ENCODE measurements at places on chromosomes 3 and 15.

DNA sequence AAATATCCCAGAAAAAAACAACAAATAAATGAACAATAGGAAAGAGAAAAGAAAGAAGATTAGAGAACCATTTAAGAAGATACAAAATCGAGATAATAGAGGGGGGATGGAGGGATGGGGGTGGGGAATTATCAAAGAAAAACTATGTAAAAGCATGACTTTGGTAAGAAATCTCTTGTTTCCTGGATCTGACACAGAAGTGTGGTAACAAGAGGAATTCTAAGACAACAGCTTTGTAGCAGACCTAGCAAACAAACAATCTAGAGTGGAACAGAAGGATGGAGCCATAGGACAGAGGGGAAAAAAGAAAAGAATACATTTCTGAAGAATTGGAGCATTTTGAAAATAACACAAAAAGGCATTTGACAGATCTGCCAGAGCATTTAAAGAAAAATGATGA lies 49.3 kb upstream of the HEG1 start:
- no peak for DNase-seq

GRCh38 chr3:179703816-179704215 lies 51.0 kb downstream of the USP13 start:
- DNase-seq, result no peak

DNA sequence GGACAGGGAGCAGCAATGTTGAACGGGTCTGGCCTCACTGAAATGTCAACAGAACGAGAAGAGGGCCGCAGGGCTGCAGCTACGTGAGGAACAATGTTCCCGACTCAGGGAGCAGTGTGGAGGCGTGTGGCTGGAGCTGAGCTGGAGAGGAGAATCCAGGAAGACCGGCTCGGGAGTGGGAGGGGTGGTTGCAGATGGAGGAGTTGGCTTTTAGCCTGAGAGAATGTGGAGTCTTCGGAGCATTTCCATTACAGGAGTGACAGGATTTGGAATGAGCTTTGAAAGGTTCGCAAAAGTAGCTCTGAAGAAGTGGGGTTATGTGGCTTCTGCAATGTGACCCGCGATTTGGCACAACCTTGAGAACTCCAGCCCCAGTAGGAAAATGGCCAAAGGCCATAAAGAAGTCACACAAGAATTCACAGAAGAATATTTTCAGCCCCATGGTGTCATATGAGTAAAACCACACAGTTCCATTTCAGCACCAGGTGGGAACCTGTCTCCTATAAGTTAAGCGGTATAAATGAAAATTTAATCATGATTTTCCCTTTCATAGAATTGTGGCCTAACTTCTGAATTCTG lies 78.8 kb upstream of the NSMCE3 start:
- no peak for DNase-seq

DNA sequence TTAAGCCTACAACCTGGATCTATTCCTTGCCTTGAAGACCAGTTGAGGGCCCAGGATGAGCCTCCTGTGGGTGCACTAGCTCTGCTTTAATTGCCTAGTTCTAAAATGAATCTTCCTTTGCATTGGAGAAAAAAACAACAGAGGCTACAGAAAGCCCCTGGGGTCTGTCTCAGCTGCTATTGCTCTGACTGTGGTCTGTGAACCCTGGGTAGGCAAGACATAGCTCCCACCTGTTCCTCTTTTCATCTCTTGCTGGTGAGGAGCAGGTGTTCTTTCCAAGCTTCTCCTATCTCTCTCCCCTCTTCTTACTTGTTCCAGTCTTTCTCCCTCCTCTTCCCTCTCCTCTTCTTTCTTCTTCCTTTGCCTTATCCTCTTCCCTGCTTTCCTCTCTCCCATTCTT lies 28.8 kb downstream of the RBP2 start:
- no peak for DNase-seq
